Calu3 (cell line): ENCODE measurements at places on chromosomes 16 and 17. TPM values are rescaled to one million over a fixed set of nuclear protein-coding genes. Genes with fewer than 3 reads are reported as not detected.
A peak's percentile ranks its signal among the peaks of the same experiment; 100 is the strongest.

DNA sequence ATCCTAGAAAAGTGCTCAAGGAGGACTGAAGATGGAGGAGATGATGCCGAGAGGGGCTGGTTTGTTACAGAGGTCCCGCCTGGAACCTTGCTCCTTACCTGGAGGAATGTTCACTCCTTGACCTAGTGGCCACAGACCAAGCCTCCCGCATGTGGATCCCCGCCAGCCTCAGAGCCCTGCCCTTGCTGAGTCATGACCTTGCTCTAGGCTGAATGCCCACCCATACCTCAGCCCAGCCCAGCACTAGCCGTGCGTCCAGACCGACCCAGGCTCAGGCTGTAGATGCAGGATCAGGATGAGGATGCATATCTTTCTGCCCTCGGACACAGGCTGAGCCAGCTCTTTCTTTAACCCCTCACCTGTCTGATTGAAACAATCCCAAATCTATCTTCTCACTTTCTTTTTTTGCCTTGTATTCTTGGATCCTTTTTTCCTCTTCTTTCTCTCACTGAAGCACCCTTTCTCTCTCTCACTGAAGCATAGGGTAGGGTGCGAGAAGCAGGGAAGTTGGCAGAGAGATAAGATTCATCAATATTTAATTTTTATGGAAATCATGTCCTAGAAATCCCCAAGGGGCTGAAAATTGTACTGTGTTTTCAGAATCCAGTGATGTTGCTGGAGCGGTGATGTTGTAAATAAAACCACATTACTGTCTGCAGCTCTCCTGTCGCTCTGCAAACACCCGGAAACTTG is 34.9 kb downstream of the WSCD1 start:
- no peak for DNase-seq

DNA sequence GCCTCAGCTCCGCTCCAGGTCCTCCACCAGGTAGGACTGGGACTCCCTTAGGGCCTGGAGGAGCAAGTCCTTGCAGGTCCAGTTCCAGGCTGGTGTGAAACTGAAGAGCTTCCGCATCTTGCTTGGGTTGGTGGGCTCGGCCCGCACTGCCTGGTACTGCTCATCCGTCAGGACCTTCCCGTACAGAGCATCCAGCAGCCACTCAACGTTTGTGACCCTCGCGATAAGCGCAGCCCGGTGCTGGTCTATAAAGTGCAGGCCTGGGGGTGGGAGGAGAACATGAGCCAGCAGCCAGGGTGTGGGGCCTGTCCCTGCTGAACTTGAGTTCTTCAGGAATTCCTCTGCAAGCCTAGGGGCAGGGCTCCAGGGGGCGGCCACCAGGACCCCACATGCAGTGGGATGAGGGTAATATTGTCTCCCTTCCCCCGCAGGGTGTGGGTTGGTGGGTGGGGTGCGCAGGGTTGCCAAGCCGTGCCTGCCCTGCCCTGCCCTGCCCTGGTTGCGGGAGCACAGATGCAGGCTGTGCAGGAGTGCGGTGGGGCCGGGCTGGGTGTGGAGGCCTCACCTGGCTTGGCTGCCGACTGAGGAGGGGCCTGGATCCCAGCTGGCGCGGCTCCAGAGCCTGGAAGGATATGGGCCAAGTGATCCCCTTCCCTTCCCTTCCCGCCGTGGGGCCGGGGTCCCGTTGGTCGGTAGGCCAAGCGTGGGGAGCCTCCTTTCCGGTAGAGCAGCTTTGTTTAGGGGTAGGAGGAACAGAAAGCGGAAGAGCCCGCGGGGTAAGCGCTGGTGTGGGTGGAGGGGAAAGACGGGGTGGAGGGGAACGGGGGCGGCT is 762 bp downstream of the PYCARD start:
- peak; percentile 51 for DNase-seq

PLEKHG4 gene
- total RNA-seq, result 5.5 and 9.2 TPM in 2 replicates

GRCh38 chr16:23079675-23080301 is 69.5 kb downstream of the USP31 start:
- DNase-seq, result peak; percentile 68

GRCh38 chr16:64983231-64983630 is 138.6 kb downstream of the CDH11 start:
- no peak for DNase-seq

GRCh38 chr17:77184474-77184873 is 43.7 kb downstream of the SEC14L1 start:
- DNase-seq, result no peak

DNA sequence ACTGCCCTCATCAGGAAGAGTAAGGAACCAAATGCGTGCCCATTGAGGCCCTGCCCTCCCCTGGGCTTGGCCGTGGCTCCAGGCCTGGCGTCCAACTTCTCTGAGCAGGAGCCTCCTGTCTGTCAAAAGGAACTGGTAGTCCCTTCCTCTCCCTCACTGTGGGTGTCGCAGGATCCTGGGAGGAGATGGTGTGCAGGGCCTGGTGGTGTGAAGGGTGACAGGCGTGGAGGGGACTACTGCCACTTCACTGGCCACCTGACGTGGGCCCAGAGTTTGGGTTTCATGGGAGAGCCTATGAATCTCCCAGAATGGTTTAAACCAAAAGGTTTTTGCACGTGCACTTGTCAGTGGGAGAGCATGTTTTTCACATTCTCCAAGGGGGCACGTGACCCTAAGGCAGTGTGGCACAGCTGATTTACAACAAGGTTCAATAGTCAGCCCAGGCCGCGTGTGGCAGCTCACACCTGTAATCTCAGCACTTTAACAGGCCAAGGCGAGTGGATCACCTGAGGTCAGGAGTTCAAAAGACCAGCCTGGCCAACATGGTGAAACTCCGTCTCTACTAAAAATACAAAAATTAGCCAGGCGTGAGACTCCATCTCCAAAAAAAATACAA is 12.5 kb downstream of the ARL2BP start:
- DNase-seq, result no peak
